HTR-8/SVneo (cell line): ENCODE measurements at places on chromosomes 1 and 21.
A peak's percentile ranks its signal among the peaks of the same experiment; 100 is the strongest.

- DNase-seq, result no peak
Measured at GRCh38 chr1:39721664-39722063, 17.0 kb upstream of the PPIE start.

- DNase-seq, result no peak
Measured at GRCh38 chr1:47506053-47506452, 68.2 kb downstream of the FOXD2 start.

DNA sequence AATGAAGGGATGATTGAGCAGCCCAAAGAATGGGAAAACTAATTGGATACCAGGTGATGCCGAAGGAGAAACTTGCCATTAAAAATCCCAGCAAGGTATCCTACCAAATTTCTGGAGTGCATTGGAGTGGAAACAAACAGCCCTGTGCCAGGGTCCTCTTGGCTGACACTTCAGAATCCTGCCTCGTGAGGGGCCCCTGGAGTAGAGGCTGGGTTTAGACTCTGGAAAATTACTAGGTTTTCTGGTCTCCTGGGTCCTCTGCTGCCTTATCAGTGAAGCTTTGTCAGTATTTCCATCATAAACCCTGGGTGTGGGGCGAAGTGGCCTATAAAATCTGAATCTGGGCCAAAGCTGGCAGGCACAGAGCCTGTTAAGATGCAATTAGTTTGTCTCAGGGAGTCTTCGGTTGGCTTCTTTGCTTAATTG is 289.2 kb upstream of the USP24 start:
- no peak for DNase-seq

- no peak for DNase-seq
Measured at GRCh38 chr1:108142773-108143394, 57.3 kb downstream of the SLC25A24 start.

DNA sequence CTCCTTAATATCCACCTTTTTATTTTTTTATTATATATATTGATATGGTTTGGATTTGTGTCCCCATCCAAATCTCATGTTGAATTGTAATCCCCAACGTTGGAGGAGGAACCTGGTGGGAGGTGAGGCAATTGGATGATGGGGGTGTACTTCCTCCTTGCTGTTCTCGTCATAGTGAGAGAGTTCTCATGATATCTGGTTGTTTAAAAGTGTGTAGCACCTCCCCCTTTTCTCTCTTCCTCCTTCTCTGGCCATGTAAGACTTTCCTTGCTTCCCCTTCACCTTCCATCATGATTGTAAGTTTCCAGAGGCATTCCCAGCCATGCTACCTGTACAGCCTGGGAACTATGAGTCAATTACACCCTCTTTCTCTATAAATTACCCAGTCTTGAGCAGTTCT is 22.7 kb upstream of the CCSAP start:
- no peak for DNase-seq

DNA sequence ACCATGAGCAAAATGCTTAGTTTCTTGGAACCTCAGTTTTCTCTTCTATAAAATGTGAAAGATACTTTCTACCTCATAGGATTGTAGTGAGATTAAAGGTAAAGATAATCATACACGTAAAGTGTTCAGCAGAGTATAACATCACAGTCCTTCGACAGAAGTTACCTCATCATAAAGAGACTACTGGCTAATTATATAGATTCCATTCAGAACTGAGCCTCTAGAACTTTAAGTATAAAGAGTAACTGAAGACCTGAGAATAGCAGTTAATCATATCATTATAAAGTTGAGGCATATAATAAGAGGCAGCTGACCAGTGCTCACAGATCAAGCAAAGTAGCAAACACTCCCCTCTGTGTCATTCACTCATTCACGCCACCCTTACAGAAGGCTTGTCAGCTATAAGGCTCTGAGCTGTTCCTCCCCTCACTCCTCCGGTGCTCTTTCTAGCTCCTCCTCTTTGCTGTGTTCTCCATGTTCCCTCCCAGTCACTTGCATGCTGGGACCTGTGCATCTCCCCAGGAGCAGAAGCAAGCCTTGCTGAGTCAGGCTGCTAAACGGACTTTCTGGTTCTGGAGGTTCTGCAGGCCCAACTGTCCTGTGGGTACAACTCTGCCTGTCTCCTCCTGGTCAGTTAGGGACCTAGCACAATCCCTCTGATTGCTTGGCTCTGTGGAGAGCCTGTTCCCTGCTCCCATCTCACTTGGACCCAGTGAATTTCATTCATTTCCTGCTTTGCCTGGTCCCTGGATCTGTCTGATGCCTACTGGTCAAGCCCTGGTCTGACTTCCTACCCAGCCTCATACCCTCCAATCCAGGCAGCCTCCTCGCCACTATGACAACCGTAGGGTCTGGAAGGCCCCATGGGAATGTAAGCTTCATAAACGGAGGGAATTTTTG is 28.3 kb upstream of the LY9 start:
- no peak for DNase-seq

DNA sequence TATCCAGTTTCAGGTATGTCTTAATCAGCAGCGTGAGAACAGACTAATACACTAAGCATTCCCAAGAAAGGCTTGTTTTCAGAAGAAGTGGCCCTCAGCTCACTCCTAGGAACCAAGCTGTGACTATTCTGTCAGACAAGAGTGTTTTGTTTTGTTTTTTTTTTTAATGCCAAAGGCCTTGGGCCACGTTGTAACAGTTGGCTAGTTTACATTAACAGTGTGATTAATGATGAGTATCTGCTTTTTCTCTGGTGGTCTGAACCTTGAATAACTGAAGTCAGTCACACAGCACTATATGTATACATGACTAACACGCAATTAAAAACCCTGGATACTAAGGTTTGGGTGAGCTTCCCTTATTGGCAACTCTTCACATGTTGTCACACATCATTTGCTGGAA is 21.9 kb downstream of the DPYD start:
- no peak for DNase-seq

- no peak for DNase-seq
Measured at GRCh38 chr1:180258290-180258689, 28.2 kb downstream of the LHX4 start.

DNA sequence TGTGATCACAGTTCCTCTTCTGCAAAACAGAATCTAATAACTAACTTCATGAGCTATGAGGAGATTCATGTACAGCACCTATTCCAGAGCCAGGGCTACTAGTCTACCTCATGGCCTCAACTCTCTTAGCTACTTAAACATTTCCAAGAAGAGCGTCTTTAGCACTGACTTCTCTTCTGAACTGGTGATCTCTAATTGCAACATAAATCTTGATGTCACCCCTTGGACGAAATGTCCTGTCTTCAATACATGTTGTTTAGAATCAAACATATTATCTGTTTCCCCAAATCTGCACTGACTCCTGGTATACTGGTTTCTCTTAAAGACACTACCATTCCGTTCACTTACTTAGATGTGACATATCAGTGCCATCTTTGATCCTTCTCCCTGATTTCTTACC is 88.2 kb downstream of the GRIK1 start:
- no peak for DNase-seq

DNA sequence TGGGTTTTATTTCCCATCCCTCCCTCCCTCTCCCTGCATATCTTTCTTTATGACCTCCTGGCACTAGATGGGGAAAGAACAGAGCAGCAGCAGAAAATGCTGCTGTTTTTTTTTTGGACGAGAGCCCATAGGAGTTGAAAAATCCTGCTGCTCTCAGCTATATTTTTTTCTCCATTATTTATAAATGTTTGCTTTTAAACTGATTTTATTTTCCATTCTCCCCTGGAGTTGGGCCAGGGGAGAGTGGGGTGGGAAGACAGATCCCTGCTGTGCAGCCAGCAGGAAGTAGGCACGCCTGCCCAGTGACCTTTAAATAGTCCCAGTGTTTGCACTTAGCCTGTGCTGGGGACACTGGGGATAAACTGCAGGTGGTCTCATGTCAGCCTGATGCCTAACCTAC is 17.4 kb downstream of the SFT2D2 start:
- DNase-seq, result no peak

- no peak for DNase-seq
Measured at GRCh38 chr1:24441996-24442668, 26.5 kb downstream of the NIPAL3 start.

DNA sequence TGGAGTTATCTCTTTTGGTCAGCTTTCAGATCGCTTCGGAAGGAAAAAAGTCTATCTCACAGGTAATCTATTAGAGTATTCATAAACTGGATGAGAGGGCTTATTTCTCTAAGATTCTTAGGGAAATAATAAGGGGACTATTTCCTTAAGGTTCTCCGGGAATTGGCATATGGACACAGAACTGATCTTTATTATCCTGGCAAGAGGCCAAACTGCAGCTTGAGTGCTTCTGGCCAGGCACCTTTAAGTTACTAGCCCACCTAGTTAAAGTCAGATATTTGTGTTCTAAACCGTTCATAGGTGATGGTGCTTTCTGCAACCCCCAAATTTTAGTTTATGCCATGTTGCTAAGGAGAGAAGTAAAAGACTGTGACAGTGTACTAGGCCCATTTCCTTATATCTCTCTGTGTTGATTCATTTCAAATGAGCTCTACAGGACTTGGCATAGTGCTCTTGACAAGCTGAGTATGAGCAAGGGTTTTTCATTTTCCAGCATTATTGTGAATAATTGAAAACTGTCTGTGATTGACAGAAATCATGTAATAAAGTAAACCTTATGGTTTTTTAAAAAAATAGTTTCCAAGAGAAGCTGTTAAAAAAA is 43.4 kb downstream of the SLC22A15 start:
- no peak for DNase-seq

DNA sequence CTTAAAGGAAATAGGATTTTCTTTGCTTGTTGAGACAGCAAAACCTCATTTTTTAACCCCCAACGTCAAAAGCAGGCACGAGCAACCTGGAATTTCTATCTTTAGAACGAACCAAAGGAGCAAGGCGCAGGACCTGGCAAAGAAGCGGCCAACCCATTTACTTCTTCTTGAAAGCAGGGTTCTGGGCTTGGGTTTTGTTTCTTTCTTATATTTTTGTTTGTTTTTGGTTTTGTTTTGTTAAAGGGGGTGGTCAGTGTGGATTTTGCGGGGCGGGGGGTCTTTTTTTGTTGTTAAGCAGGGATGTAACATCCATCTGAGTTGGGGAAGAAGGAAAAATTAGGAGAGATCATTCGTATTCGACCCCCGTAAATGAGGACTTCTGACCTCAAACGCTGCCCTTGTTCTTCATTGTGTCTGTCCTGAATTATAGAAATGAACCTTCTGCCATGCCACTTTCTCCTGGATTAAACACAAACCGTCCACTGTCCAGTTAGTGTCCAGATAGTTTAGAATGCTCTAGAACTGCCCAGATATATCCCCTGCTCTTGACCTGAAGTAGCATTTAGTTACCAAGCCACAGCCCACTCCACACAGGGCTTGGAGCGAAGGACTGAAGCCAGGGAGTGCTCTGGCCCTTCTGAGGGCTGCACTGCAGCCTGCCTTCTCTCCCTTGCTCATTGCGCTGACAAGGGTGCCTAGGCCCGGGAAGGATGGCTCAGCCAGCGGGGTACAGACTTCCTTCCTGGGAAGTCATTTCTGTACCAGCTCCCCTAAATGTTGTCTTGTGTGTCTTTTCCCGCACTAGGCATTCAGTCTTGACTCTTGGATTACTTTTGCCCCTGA is 909 bp upstream of the APP start:
- no peak for DNase-seq

DNA sequence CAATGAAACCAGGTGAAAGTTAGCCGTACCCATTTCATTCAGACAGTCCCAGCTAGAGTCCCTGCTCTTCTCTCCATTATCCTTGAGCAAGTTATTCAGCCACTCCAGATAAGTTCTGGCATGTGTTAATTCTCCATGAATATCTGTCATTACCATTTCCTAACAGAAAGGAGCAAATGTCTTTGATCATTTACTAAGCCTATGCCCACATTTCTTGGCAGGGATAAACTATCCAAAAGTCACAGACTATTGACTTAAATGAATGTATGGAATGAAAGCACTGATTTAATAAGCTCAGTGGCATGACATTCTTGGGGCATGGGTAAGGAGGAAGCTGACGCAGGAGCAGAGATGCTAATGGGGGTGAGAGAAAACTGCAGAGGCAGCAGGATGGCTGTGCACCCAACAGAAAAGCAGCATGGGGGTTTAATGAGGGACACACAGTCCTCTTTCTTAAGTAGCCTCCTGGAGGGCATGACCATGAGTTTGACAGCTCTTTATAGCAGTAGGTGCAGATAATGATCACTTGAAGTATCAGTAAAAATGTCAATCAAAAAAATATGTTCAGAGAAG is 17.6 kb upstream of the DHCR24 start:
- DNase-seq, result peak; percentile 59

GRCh38 chr1:215488850-215489249 is 78.3 kb upstream of the KCTD3 start:
- DNase-seq, result no peak

DNA sequence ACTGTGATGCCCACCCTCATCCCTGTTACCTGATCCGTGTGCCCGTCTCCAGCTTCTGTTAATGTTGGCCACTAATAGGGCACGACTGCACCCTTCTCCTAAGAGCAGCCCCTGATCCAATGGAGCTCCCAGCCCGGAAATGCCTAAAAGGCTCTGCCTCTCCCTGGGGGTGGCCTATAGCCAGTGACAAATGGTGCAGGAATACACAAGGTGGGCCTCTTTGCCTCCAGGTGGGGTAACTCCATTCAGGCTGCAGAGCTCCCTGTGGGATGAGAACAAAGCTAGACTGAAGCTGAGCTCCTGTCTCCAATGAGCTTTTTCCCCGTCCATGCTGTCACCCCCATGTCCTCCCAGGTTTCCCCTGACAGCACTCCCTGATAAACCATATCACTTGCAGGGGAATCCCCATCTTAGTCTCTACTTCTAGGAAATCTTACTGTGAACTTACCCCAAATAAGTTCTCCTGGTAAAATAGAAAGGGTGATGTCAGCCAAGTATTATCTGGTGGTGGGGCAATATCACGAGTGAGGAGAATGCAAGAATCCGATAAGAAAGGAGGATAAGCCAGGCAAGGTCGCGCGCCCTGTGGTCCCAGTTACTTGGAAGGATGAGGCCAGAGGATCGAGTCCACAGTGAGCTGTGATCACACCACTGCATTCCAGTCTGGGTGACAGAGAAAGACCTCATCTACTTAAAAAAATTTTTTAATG is 18.6 kb downstream of the S100A7A start:
- DNase-seq, result no peak

DNA sequence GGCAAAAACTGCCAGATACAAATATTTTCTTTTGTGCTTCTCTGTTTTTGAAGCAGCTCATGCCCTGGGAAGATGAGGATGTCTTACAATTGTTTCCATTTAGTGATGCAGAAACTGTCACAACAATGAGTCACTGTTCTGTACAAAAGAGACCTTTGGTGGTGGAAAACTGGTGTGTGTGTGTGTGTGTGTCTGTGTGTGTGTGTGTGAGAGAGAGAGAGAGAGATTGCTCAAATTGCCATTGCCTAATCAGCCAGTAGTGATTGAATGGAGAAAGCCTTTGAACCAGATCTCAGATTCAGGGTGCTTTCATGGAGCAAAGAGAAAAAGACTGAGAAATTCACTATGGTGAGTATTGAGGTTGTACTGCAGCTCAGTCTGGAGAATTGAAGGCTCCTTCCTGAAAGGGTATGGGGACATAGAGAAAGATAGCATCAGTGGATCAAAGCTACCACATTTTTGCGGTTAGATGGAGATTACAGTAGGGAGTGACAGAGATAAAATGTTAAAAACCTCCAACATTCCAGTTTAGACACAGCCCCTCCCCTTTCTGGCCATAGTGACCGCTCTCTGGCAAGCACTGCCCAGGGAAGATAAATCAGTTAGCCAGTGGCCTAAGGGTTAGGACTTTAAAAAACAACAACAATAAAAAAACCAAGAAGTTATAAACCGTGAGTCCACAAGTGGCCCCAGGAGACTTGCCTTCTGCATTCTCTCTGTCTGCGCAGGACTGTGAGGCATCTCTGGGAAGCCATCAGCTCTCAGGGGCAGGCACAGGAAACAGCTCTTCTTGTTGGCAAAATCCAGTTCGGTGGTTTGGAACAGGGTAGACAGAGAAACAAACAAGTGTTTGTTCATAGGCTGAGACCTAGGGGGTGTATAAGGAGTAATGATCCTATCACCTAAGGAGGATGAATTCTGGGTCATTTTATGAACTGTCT is 406.5 kb downstream of the DUSP10 start:
- peak; percentile 53 for DNase-seq
